Right cardiac atrium (tissue), 5 donors: ENCODE measurements at places on chromosomes 6 and 20. TPM values are rescaled to one million over a fixed set of nuclear protein-coding genes. Genes with fewer than 3 reads are reported as not detected.

TMEM244 gene
- not detected for total RNA-seq

TMEM217 gene
- not detected for total RNA-seq

DNA sequence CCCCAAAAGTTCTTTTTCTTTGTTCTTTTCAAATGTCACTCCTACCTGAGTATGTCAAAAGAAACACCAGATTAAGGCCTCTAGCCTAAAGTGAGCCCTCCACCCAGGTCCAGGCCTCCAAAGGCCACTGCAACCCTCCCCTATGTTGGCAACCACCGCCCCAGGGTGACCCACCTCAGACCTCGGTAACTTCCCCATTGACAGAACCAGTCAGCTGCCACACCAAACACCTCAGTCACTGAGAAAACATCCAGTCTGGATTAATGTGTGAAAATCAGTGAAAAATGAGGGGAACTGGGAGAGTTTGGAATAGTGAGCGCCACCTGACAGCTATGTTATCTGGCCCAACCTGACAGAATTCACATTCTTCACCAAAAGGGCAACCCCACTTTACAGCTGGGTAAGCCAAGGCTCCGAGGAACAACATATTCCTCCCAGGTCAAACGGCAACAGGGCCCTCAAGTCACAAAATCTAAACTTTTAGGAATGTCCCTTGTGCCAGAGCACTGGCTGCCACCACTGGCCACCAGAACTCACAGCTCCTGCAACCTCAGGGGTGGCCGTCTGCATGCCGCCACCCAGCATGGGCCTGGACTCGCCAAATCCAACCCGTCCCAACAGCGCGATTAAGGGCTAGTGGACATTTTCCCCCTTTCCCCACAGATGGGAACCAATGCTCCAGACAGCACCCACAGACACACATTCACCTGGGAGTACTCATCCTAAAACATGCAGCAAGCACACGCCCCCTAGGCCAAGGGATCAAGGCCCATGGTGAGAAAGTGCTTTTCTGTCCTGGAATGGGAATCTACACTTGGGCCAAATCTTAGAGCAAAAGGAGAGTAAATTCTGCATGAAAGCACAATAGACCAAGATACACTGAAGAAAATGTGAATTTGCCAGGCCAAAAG lies 4.8 kb downstream of the TAF4 start:
- DNase-seq: no peak

DNA sequence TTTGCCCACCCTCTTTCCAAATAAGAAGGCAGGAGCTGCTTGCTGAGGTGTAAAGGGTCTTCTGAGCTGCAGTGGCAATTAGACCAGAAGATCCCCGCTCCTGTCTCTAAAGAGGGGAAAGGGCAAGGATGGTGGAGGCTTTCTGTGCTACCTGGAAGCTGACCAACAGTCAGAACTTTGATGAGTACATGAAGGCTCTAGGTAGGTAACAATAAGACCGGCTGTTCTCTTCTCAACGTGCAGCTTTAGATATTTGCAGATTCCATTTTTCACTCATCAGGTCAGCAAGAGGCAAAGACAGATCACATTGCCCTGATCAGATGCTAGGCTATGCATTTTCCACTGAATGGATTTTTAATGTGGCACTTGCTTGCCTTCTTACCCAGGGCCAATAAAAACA lies at the start of gene FABP7:
FABP7 (plus strand) TSS at position 50 of the 400 bp plus-strand sequence; CDS start at position 129, 79 bp downstream.
- no peak for DNase-seq

- DNase-seq: no peak
These were observed 10.8 kb downstream of the MOCS3 start for GRCh38 chr20:50969435-50969834.

- DNase-seq: no peak
These were observed 3.9 kb upstream of the GCM1 start for GRCh38 chr6:53152576-53152975.

DNA sequence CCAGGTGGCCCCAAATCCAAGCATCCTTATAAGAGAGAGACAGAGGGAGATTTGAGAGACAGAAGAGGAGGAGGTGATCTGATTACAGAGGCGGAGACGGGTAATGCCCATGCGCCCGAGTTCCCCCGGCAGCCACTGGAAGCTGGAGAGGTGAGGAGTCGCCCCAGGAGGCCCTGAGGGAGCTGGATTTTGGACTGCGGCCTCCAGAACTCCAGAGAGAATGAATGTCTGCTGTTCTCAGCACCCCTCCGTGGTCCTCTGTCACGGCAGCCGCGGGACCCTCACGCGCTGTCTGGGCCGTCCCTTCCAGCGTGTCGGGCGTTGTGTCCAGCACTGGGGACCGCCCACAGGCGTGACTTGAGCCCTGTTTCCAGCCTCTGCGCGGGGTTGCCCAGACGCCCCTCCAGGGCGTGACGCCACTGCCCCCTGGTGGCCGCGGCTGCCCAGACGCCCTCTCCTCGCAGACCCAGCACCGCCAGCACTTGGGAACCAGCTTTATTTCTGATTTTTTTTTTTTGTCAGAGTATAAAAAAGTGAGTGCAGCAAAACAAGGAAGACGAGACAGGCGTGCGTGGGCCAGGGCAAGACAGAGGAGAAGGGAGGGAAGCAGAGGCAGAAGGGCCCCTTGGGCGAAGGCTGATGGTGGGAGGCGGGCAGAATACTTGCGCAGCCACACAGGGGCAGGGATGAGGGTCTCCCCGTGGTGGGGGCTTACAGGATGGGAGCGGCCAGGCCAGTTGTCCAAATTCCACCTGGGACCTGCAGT lies 4.1 kb upstream of the ZNF512B start:
- DNase-seq: peak; percentile 96

- DNase-seq: no peak
These were observed 27.5 kb downstream of the LAMA5 start for GRCh38 chr20:62339647-62340062.

DNA sequence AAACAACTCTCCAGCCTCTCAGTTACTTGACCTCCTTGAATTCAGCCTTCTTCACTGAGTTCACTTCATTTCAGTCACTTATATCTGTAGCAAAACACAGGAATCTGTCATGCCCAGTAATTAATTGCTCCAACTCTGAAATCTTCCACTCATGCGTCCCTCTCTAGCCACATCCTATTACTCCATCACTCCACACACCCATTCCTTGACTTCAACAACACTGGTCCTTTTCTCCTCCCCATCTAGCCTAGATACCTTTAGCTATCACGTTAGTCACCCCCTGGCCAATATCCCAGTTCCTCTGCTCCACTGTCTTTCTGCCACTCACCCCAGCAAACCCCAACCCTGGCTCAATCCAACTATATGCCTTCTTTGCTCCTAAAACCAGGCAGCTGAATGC lies 7.7 kb downstream of the ZHX3 start:
- DNase-seq: no peak

- DNase-seq: no peak
These were observed 6.5 kb downstream of the TGM6 start for GRCh38 chr20:2387180-2387577.
